Adipocyte (in vitro differentiated cells): ENCODE measurements at places on chromosomes 2 and 18.

- DNase-seq: no peak
Observed at GRCh38 chr2:50431958-50432650, 599.8 kb downstream of the NRXN1 start.

GRCh38 chr2:112093216-112093615, 38.1 kb downstream of the TMEM87B start:
- DNase-seq: peak; percentile 43

GRCh38 chr2:159545085-159545484, 71.3 kb downstream of the BAZ2B start:
- DNase-seq: peak; percentile 71

GRCh38 chr2:135786823-135787222, 45.2 kb downstream of the UBXN4 start:
- DNase-seq: peak; percentile 87

- peak; percentile 34 for DNase-seq
Observed at GRCh38 chr2:169397697-169398096, 35.4 kb upstream of the LRP2 start.

- peak; percentile 89 for DNase-seq
Observed at GRCh38 chr18:21242141-21242779, at the start of gene GREB1L. Gene GREB1L (plus strand): TSS chr18:21242232. CDS start chr18:21383519, 141,287 bp downstream.

DNA sequence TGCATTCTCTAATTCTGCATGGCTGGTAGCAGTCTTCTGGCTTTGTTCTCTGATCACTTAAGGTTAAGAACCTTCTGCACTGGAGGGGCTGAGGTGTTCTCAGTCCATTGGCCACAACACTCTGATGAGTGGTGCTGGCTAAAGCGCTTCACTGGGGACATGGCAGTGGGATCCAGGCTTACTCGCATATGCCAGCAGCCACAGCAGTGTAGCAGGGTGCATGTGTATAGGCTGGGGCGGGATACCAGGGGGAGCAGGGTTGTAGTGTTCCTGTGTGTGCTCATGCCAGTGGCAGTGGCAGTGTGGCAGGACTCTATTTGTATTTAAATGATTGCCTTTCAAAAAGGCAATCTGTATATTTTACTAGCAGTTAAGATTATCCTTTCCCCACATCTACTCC, 11.1 kb upstream of the TACR1 start:
- DNase-seq: no peak

GRCh38 chr18:50286391-50287027, 983 bp downstream of the CXXC1 start:
- DNase-seq: peak; percentile 27

GRCh38 chr2:181231151-181231550, 226.0 kb upstream of the ITGA4 start:
- DNase-seq: no peak

DNA sequence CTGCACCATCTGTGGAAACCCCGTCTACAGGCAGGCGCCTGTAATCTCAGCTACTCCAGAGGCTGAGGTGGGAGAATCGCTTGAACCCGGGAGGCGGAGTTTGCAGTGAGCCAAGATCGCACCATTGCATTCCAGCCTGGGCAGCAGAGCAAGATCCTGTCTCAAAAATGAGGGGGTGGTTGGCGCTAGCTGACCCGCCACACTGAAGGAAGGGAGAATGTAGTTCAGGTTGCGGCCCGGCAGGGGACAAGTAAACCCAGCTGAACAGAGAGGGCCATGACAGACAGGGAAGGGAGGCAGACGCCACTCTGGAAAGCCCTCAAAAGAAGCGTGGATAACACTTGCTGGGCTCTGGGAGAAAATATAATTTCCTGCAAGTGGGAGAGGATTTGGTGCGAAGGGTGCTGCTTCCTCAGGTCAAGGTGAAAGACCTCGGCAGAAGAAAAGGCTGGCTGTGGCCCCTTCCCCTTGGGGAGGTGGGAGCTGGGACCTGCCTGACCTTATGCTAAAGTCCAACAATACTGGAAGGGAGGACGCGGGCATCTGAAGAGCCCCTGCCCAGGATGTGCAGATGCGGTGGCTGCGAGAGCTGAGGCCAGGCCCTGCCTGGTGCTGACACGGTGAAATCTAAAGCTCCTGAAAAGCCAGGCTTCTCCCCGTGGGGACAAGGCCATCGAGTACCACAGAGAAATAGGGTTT, 3.7 kb upstream of the SFT2D3 start:
- DNase-seq: no peak

GRCh38 chr2:231384970-231385369, 10.5 kb upstream of the B3GNT7 start:
- DNase-seq: no peak

- no peak for DNase-seq
Observed at GRCh38 chr2:214410128-214410775, 602 bp upstream of the VWC2L start.

- no peak for DNase-seq
Observed at GRCh38 chr2:84169871-84170270, 289.2 kb downstream of the SUCLG1 start.

GRCh38 chr18:13603304-13604019, 122.9 kb downstream of the FAM210A start:
- DNase-seq: no peak

- no peak for DNase-seq
Observed at GRCh38 chr2:53750041-53750768, 17.4 kb upstream of the CHAC2 start.

DNA sequence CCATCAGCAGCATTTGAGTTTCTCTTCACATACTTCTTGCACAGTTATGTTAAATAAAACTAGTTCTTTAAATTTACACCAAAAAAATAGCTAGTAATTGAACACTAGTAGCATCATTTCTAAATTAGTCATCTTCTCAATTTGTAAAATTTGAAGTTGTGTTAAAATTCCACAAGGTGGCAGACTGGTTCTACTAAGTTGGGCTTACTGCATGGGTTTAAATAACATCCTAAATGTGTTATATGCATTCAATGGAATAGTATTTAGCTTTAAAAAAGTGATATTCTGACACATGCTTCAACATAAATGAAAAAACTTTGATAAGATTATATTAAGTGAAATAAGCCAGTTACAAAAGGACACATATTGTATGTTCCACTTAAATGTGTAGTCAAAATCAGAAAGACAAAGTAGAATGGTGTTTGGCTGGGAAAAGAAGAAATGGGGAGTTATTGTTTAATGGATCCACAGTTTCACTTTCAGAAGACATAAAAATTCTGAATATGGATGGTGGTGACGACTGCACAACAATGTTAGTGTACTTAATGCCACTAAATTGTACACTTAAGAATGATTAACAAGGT, 28.7 kb upstream of the RPRD1A start:
- DNase-seq: peak; percentile 85

DNA sequence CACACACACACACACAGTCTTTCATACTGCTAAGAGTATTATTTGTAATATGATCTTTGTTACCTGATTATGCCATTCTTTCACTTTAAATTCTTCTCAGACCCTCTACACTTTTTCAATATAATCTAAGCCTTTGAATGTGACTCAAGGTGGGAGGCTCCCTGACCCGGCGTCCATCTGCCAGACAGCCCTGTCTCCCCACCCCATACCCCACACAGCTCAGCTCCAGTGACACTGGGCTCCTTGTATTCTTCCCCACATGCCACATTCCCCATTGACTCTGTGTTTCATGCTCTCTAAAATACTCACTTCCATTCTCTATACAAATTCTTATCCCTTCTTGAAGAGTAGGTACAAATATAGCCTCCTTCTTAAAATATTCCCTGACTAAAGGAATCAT, 442.2 kb downstream of the TGIF1 start:
- DNase-seq: no peak

GRCh38 chr2:234025466-234025865, 25.0 kb upstream of the SPP2 start:
- no peak for DNase-seq

DNA sequence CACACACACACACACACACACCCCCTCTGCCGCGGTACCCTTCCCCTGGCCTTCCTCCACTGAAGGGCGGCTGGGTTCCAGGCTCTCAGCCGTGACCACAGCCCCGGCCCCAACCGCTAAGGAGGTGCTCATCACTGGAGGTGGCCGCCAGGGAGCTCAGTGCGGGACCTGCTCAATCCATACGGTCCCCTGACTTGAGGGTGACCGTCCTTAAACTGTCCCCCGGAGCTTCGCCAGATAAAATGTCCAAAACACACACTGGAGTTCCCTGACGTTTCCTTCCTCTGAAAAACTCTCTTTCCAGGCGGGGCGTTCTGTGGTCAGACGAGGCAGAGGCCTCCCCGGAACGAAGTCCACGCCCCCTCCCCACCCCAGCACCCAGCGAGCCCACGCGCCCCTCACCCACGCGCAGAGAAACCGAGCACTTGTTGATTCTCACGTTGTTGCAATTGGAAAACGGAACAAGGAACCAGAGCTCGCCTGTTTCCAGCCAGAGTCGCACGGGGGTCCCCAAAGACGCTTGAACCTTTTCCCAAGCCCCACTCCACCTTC, 1.4 kb downstream of the MBP start:
- DNase-seq: no peak

GRCh38 chr2:60834270-60834717, 47.1 kb upstream of the REL start:
- DNase-seq: no peak

DNA sequence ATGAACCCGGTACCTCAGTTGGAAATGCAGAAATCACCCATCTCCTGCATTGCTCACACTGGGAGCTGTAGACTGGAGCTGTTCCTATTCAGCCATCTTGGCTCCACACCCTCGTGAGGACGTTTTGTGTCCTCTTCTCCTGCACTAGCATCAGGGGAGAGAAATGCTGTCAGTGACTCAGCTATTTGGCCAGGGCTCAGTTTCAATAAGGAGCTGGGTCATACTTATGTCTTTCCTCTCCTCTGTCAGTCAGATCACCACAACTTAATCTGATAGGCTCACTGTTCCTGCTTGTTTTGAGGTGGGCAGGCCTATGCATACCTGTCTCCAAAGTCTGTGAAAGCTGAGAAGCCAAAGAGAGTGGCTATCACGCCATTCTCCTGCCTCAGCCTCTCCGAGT, 921.2 kb downstream of the DCC start:
- DNase-seq: no peak

DNA sequence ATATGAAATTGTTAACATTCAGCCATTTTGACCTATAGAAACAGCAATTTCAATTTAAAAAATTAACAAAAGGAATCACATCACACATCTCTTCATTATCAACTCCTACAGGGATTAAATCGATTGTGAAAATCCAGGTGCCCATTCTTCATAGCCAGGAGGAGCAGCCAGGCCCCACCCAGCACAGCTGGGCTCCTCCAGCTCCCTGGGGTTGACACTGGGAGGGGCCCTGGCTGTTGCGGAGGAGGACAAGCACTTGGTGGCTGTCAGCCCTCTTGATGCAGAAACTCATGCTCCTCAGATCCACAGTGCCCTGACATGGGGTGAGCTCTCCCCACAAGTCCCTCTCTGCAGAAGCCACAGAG, 99.8 kb downstream of the FAM210A start:
- DNase-seq: no peak

- no peak for DNase-seq
Observed at GRCh38 chr2:217415316-217415715, 555.5 kb upstream of the TNP1 start.

GRCh38 chr2:23135481-23136100, 249.4 kb upstream of the KLHL29 start:
- DNase-seq: no peak

- no peak for DNase-seq
Observed at GRCh38 chr2:181117206-181117925, 137.0 kb downstream of the UBE2E3 start.

DNA sequence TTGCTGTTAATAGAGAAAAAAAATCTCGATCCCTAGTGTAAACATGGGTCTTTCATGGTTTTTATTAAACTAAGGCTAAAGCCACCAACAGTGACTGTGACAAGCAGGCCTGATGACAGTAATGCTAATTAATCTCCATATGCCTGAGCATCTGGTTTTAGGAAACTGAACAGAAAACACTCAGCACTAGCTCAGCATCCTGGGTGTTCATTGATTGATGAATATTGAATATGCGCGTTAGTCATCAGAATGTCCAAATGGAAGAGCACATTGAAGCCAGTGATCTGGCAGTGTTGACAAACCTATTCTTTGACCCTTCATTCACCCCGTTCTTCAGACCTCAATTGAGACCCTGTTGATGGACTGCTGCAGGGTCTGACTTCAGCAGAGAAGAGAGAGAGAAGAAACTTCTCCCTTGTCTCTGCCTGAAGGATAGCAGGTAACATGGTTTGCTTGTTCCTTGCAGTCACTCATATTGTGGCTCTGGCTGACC, 283.8 kb downstream of the RDH14 start:
- no peak for DNase-seq

DNA sequence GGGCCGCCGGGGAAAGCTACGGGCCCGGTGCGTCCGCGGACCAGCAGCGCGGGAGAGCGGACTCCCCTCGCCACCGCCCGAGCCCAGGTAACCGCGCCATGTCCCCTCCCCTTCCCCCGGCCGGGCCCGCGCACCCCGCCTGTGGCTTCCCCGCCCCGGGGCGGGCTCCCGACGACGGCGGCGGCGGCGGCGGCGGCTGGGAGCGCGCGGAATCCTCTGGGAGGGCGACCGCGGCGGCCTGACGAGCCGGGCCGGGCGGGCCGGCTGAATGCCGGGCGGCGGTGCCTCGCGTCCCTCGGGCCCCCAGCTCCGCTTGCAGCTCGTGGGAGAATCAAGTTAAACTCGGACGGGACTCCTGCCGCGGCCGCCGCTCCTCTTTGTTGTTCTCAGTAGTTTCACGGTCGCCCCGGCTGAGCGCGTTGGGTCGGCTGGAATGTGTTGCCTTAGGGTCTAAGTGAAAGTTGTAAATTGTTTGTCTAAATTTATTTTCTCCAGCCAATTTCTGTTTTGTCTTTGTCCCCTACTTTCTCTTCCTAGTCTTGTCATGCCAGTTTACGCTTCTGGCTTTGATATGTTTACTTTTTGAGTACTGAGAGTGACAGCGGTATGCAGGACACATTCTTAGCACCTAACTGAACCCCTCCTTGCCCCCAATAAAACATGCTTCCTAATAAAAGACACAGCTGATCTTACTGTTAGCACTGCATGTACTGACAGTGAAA, 685 bp downstream of the SMAD4 start:
- peak; percentile 87 for DNase-seq

GRCh38 chr2:24828238-24828996, 35.2 kb downstream of the CENPO start:
- no peak for DNase-seq

GRCh38 chr2:71608441-71608840, 155.1 kb downstream of the DYSF start:
- DNase-seq: no peak

GRCh38 chr18:80234398-80234797, 12.9 kb downstream of the PARD6G start:
- DNase-seq: no peak

- DNase-seq: peak; percentile 52
Observed at GRCh38 chr18:23226391-23226790, 91.1 kb downstream of the CABLES1 start.

- DNase-seq: no peak
Observed at GRCh38 chr2:170362313-170362870, 184.4 kb downstream of the MYO3B start.

DNA sequence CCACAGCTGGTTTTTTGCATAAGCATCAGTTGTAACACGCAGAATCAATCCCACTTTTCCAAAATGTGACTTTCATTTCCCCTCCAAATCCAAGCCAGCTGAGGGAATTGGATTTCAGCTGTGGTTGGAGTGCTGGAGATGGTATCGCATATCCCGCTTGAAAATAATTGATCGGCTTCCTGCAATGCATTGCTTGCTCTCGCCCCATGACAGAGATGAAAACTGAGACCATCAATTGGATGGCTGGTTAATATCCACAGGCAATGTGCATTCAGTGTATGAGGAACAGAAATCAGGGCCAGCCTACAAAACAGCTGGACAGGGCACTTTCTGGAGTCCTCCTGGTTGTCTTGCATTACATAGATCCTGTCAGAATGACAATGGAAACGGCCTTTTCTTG, 135.3 kb downstream of the MAIP1 start:
- DNase-seq: no peak
